ENCODE measurements at places on chromosomes 2 and 18. TPM values are rescaled to one million over a fixed set of nuclear protein-coding genes. Genes with fewer than 3 reads are reported as not detected.

- peak; percentile 54 for DNase-seq
Observed at GRCh38 chr2:80073134-80073561, 231.4 kb downstream of the LRRTM1 start.

DNA sequence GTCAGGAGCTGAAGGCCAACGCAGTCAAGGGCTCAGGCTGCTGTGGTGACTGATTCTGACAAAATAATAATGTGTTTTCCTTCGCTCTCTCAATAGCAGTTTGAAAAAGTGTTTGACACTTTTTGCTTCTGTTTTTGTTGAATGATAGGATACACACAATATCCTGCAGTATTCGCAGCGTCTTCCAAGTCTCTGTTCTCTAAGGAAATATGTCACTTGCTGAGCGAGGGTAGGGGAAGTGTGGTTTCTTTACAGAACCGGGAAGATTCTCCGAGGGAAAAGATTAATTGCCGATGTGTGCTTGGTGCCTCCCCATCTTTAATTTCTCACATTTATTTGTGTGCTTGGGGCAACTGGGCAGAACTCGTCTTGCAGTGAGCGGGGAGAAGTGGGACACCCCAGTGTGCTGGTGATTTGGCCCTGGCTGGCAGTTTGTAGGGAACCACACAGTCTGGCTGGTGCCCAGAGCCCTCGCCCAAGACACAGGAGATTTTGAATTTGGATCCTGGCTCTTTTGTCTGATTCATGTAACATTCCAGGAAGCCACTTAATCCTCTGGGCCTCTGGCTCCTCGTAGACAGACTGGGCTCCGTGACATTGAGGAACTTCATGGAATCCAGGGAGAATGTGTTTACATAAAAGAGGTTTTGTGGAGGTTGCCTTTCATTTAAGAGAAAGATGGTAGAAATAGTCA lies 169.4 kb downstream of the LDLRAD4 start:
- peak; percentile 33 for DNase-seq

GRCh38 chr2:24616616-24617015 lies 125.6 kb downstream of the NCOA1 start:
- DNase-seq, result peak; percentile 53

DNA sequence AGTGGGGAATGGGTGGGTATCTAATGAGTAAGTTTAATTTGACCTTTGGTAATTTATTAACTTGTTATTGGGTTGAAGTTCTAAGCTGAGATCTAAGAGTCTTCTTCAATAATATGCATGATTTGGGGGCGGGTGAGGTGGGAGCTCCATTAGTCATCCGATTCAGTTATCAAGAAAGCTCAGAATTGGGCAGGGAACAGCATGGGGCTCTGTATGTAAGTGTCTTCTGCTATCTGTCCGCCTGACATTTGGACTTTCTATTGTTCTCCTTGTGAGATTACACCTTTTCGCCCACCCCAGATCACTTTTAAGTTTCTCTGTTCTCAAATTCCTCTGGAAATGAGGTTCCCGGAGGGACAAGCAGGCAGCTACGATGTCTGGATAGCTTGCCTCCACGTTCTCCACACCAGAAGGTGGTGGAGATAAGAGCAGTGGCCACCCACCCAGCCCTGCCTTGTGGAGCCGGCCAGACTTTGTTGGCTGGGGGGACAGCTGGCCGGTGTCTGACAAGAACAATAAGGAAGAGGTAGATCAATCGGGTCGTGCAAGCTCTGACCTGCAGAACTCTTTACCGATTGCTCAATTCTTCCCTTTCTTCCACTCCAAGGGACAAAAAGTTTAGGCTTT lies 75.5 kb upstream of the GATA6 start:
- no peak for DNase-seq

The ADRA2B gene
- 3.4 TPM for polyA plus RNA-seq
